ENCODE measurements at places on chromosomes 12 and 14.

- no peak for DNase-seq
These were observed 410.0 kb upstream of the CCDC196 start for GRCh38 chr14:66076176-66076575.

GRCh38 chr12:3197131-3197818, 120.1 kb downstream of the TSPAN9 start:
- no peak for DNase-seq

- no peak for DNase-seq
These were observed at the start of gene PTPRQ for GRCh38 chr12:80443974-80444666. PTPRQ (plus strand) TSS chr12:80444235; CDS start chr12:80444346, 111 bp downstream.

DNA sequence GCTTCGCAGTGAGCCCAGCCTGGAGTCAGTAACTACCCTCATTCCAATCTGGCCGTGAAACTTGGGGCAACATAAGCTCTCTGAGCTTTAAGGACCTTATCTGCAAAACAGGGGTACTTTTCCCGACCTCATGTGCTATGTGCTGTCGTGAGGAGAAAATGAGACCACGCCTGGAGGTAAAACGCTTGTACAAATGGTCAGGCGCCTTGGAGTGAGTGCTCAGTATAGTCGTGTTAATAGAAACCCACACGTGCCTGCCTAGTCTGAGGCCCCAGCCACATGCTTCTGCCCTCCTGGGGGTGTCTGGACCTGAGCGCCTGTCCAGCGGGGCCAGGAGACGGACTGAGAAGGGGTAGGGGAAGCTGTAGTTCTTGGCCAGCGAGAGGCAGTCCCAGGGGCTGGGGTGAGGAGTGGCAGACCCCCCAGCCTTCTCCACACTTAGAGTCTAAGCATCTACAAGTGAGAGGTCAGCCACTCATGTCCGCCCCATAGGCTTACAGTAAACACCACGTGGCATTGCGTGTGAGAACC, 4.9 kb downstream of the AQP5 start:
- no peak for DNase-seq

- peak; percentile 71 for DNase-seq
These were observed 62.3 kb downstream of the PTPN21 start for GRCh38 chr14:88492272-88493089.

DNA sequence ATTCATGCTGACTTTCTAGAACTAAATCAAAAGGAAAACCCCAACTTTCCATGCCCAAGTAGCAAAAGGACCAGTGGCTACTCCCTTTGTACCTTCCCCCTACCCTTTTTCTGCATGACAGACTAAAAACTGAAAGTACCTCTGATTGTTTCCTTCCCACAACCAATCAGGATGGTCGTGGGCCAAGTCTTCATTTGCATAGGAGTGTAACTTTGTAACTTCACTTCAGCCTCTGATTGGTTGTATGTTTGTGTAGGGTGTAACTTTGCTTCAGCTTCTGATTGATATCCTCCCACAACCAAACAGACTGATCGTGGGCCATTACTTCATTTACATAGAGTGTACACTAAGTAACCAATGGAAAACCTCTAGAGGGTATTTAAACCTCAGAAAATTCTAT, 96.5 kb downstream of the DENND5B start:
- DNase-seq = no peak

DNA sequence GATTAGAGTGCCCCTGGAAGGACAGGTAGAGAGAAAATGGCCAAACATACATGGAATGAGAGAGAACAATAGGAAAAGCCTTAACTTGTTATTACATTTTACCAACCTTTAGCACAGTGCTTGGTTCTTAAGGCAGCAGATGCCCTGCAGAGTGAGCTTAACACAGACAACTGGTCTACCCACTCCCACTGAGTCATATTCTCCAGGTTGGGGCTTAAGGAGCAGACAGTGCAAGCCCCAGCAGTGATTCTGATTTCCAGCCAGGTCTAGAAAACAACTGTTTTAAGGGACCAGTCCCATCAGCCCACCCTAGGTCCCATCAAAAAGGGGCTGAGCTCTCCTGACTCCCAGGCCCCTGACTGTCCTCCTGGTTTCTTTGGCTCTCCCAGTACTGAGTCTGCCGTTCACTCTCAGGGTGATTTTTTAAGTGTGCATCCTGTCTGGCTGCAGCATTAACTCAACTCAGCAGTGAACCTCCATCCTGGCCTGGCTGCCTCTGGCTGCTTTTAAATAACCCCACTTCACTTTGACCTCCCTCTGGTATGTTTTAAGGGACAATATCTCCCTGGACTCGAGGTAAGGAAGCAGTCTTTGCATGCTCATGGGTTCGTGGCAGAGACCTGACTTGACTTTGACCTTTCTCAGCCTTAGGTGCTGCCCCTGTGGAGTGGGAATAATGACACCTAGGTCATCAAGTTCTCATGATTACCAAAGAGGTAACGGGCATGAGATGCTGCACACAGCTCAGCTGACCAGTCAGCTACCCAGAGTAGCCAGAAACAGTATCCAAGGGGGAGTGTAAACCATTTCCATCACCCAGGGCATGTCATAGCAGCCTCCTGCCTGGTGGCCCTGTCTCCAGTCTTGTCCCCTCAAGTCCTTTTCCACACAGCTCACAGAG, 210.7 kb upstream of the PWP1 start:
- no peak for DNase-seq

GRCh38 chr12:31279390-31279924, 46.5 kb downstream of the SINHCAF start:
- DNase-seq = no peak

GRCh38 chr12:47837190-47838171, 17.8 kb upstream of the HDAC7 start:
- DNase-seq = peak; percentile 71

GRCh38 chr12:16454481-16454880, 107.0 kb downstream of the MGST1 start:
- DNase-seq = no peak

DNA sequence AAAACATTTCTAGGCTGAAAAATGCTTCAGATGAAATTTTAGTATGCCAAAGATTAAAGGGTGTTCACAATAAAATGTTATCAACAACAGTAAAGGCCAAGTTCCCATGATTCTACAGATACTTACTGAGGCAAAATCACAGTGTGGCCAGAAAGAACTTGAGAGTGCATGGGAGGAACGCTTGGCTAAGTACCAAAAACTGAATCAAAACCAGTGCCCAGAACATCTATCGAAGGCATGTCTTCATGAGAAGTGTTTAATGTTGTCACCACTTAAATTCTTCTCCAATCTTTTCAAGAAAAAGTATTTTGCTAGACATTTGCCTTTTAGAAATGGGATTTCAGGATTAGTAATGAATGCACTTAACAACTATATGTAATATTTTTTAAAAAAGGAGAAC, 41.5 kb downstream of the KIF21A start:
- DNase-seq = no peak

- DNase-seq = no peak
These were observed 163.5 kb downstream of the AACS start for GRCh38 chr12:125228519-125229260.
